ENCODE measurements at places on chromosomes 7 and 10. TPM values are rescaled to one million over a fixed set of nuclear protein-coding genes. Genes with fewer than 3 reads are reported as not detected.
A peak's percentile ranks its signal among the peaks of the same experiment; 100 is the strongest.

GRCh38 chr7:22723637-22724036 is 3.4 kb upstream of the IL6 start:
- H3K27ac ChIP-seq, result peak overlapping the region; percentile 32
- peaks cover 9% of the 10 kb centered on the region for H3K4me1 ChIP-seq
- no peaks in the 10 kb centered on the region for H3K36me3 ChIP-seq
- DNase-seq, result no peak
- no peaks in the 10 kb centered on the region for H3K27me3 ChIP-seq

- no peaks in the 10 kb centered on the region for H3K4me1 ChIP-seq
- H3K36me3 ChIP-seq, result no peaks in the 10 kb centered on the region
These were observed 337.1 kb downstream of the SUGCT start for GRCh38 chr7:40471891-40472290.

DNA sequence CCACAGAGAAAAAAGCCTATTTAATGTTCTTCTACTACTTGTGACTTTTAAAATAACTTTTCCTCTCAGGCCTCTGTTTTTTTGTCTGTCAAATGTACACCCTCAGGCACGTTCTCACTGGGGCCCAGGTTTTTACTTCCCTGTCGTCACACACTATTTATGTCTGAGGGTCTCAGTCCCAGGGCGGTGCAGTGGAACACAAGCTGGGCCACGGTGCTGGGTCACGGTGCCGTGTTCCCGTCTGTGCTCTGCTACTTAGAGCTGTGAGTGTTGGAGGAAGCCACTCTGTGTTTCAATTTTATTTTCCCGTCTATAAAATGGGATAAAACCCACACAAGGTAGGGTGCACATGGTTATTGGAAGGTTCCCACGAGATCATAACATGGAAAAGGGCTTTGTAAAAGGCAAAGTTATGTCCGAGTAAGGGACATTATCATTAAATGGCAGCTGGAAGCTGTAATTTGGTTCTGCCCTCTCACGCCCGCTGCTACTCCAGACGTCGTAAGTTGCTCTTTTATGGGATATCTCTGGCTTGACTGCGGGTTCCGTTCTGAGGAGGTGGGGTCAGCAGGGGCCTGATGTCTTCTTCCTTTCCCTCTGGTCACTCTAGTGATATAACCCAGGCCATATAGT is 25.2 kb downstream of the ZNF775 start:
- no peaks in the 10 kb centered on the region for H3K27me3 ChIP-seq
- no peak for DNase-seq
- no peaks in the 10 kb centered on the region for H3K36me3 ChIP-seq
- H3K4me1 ChIP-seq, result peaks cover 24% of the 10 kb centered on the region
- peak overlapping the region; percentile 84 for H3K27ac ChIP-seq
- H3K4me3 ChIP-seq, result peak overlapping the region; percentile 76

GRCh38 chr10:119663866-119664698 is 12.9 kb downstream of the BAG3 start:
- no peak for DNase-seq
- peaks cover 39% of the 10 kb centered on the region for H3K36me3 ChIP-seq
- no peaks in the 10 kb centered on the region for H3K27me3 ChIP-seq
- H3K27ac ChIP-seq, result peak overlapping the region; percentile 70
- no peak overlapping the region for H3K4me3 ChIP-seq

SYCE1 gene
- total RNA-seq, result not detected

FAM131B gene
- 0.64 TPM for total RNA-seq

SEC23IP gene
- 20.5 TPM for total RNA-seq

SFTPD gene
- total RNA-seq, result 1.1 TPM
